ENCODE measurements at places on chromosomes 13 and 19. TPM values are rescaled to one million over a fixed set of nuclear protein-coding genes. Genes with fewer than 3 reads are reported as not detected.

DNA sequence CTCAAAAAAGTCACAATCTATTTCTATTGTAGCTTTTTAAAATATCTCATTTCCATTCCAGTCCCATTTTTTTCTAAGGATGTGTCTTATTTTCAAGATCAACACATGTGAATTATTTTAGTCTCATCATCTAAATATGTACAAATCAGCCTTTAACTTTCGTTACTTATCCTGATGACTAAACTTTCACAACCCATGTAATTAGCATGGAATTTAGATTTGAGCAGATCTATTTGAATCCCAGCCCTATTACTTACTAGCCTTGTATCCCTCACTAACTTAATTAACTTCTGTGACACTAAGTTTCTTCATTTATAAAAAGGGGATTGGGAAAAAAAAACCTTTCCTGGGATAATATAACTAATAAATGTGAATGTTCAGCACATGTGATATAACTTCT, 81.1 kb downstream of the UFM1 start:
- no peaks in the 10 kb centered on the region for H3K27me3 ChIP-seq
- no peak overlapping the region for H3K4me3 ChIP-seq
- no peaks in the 10 kb centered on the region for H3K4me1 ChIP-seq
- H3K27ac ChIP-seq = no peak overlapping the region

- H3K4me1 ChIP-seq = no peaks in the 10 kb centered on the region
- no peak overlapping the region for H3K4me3 ChIP-seq
- no peaks in the 10 kb centered on the region for H3K27me3 ChIP-seq
- H3K36me3 ChIP-seq = no peaks in the 10 kb centered on the region
- no peak for DNase-seq
These were observed 792.6 kb upstream of the ATXN8OS start for GRCh38 chr13:69315039-69315438.

DNA sequence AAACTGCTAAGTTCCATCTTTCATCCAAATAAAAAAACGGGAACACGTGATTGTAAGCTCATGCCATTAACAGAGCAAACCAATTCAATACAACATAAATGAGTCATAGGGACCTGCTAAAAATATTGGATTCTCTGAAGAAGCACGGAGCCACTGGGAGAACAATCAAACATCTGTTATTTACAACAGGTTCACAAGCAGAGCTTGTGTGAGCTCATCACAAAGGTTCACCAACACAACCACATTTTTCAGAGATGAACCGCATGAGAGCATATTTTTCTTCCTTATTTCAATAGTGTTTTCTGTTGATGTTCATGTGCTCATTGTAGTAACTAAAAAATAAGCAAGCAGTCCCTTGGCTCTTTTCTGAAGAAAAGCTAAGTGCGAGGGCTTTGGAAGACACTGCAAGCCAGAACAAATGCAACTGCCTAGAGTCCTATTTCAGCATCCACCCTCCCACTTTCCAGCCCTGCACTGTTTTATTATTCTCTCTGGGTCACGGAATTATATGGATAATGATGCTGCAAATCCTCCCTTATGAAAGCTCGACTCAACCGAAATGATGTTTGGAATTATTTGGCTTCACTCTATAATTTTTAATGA, 545.8 kb downstream of the LIG4 start:
- no peak overlapping the region for H3K27ac ChIP-seq
- no peaks in the 10 kb centered on the region for H3K4me1 ChIP-seq
- H3K4me3 ChIP-seq = no peak overlapping the region

DNA sequence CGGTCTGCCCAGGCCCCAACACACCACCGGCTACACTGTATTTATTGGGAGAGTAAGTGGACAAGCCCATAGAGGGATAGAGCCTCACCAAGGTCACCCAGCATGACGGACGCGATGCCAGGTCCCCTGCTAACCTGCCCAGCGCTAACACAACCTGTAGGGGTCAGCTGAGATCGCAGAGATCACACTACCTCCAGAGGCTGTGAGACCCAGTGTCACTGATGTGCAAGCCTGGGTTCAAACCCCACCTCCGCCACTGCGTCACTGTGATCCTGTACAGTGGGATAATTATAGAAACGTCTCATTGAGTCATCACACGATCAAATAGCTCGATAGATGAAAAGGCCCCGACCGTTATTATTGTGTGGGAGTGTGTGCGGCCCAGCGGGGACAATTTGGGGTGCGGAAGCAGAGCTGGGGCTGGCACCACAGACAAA, 10.6 kb upstream of the TLE2 start:
- no peaks in the 10 kb centered on the region for H3K36me3 ChIP-seq
- no peak overlapping the region for H3K27ac ChIP-seq
- no peak for DNase-seq
- no peak overlapping the region for H3K4me3 ChIP-seq
- H3K27me3 ChIP-seq = no peaks in the 10 kb centered on the region

DNA sequence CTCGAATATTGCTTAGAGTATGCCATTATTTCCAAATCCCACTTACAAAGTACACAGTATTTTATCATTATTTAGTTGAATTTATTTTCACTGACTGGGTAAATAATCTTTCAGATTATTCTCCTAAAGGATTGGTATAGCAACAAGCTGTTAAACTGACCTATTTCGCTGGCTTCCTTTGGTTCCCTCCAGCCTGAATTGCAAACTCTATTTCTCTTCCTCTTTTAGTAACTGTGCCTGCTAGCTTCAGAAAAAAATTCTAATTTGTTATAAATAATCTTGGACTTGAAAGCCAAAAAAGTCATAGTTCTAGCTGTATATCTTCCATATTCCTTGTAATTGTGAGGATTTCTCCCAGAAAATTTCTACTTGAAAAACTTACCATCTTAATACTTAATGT, 15.0 kb upstream of the CCNA1 start:
- no peaks in the 10 kb centered on the region for H3K27me3 ChIP-seq
- H3K4me3 ChIP-seq = no peak overlapping the region
- peaks cover 74% of the 10 kb centered on the region for H3K4me1 ChIP-seq
- H3K27ac ChIP-seq = peak overlapping the region; percentile 88
- no peak for DNase-seq

DNA sequence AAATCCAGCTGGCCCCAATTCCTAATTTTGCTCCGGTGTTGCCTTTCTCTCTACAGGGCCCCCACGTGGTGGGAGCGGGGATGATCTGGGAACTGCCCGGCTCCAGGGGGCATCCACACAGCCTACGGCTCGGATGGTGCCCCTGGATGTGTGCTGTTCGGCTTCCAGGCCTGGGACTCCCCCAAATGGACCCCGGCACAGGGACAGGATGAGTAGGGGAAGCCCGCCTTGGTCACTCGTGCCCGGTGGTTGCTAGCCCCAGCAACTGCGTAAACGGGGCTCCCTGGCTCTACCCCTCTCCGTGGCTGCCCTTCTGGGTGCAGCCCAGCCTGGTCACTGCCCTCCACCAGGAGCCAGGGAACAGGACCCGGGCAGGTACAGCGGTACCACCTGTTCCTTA, 111.5 kb downstream of the TEX26 start:
- H3K36me3 ChIP-seq = no peaks in the 10 kb centered on the region
- no peaks in the 10 kb centered on the region for H3K27me3 ChIP-seq
- H3K4me1 ChIP-seq = peaks cover 51% of the 10 kb centered on the region

DNA sequence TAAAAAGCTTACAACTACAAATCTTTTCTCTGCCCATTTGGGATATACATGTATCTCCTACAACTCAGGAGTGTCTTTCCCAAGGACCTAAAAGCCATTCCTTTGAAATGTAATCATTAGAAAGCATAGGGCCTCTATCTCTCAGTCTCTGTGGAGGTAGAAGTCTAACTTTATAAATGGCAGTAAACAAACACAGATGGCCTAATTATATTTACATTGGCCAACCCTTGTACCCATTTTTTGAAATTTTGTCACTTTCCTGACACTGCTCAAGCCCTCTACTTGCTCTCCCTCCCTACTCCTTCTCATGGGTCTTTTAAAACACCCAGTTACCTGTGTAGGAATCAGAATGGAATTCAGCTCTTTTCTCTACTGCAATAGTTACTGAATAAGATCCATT, 24.8 kb downstream of the RNF6 start:
- H3K27ac ChIP-seq = no peak overlapping the region
- no peak for DNase-seq
- no peak overlapping the region for H3K4me3 ChIP-seq

GRCh38 chr13:32905063-32905863, 111.0 kb upstream of the KL start:
- H3K27ac ChIP-seq = peak overlapping the region; percentile 86
- peak overlapping the region; percentile 71 for H3K4me3 ChIP-seq
- DNase-seq = peak; percentile 26

- no peaks in the 10 kb centered on the region for H3K36me3 ChIP-seq
- no peak overlapping the region for H3K4me3 ChIP-seq
- no peak for DNase-seq
- H3K4me1 ChIP-seq = no peaks in the 10 kb centered on the region
These were observed 389.3 kb upstream of the PCDH9 start for GRCh38 chr13:67619351-67619994.

GRCh38 chr13:100600461-100600860, 11.9 kb upstream of the GGACT start:
- H3K27ac ChIP-seq = no peak overlapping the region
- no peak overlapping the region for H3K4me3 ChIP-seq
- no peaks in the 10 kb centered on the region for H3K27me3 ChIP-seq

DNA sequence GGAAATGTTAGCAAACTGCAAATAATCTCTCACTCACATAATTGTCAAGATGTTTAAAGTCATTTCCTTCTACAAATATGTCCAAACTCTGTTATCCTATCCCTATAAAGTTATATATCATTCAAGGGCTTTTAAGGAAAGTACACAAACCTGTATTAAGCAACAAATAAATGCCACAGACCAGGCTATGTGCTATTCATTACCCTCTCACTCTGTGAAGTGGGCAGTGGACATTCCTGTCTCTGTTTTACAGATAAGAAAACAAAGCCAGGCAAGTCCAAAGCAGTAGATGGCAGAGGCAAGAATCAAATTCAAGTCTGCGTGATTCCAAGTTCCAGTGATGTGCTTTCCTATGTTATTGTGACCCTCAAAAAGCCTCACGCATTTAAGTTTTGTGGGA, 140.6 kb downstream of the LHFPL6 start:
- no peak overlapping the region for H3K27ac ChIP-seq
- no peaks in the 10 kb centered on the region for H3K4me1 ChIP-seq
- peaks cover 2% of the 10 kb centered on the region for H3K27me3 ChIP-seq
- H3K4me3 ChIP-seq = no peak overlapping the region
- no peak for DNase-seq

GRCh38 chr19:55373306-55373992, 3.2 kb upstream of the TMEM190 start:
- peaks cover 39% of the 10 kb centered on the region for H3K27me3 ChIP-seq
- H3K36me3 ChIP-seq = no peaks in the 10 kb centered on the region
- no peaks in the 10 kb centered on the region for H3K4me1 ChIP-seq
- no peak overlapping the region for H3K4me3 ChIP-seq
- no peak overlapping the region for H3K27ac ChIP-seq

DNA sequence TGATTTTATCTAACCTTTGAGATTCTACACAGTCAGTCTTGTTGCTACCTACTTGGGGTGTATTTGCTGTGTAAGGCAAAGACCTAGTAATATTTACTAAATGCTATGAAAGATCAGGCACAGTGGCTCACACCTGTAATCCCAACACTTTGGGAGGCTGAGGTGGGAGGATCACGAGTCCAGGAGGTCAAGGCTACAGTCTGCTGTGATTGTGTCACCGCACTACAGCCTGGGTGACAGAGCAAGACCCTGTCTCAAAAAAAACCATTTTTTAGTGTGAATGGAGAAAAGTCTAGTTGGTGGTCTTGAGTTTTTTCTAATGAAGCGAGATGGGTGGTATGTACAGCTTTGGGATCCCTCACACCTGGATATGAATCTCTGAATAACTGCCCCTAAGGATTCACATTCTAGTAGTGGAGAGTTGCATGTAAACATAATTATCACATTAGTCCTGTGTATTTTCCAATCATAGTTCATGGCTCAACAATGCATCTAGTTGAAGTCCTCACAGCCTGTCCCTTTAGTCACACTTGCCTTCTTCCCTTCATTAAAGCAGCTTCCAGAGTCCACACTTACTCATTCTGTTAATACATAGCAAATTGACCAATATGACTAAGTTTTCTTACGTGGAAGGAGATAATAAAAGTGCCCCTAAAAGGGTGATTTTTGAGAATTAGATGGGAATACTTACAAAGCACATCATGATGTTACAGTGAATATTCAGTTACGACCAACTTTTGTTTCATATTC, 7.5 kb downstream of the RPL21 start:
- DNase-seq = no peak
- peaks cover 85% of the 10 kb centered on the region for H3K36me3 ChIP-seq
- H3K4me1 ChIP-seq = peaks cover 44% of the 10 kb centered on the region

DNA sequence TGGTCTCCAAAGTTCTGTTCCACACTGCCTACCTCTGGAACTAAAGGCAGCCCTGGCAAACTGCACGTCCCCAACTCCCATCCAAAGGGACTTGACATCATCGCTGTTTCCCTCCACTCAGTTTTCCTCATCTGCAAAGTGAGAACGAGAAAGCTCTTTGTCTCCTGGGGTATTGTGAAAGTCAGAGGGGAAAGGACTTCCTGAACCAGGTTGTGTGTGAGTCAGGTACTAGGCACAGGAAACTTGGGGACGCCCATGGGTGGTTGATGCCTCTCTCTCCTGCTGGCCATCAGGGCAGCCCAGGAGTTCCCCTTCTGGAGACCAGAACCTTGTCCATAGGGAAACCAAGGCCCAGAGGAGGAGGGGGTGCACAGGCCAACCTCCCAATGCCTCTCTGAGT, 4.7 kb downstream of the CRLF1 start:
- H3K27me3 ChIP-seq = peaks cover 33% of the 10 kb centered on the region
- no peak overlapping the region for H3K27ac ChIP-seq
- no peak for DNase-seq
- no peaks in the 10 kb centered on the region for H3K4me1 ChIP-seq
- no peak overlapping the region for H3K4me3 ChIP-seq
- H3K36me3 ChIP-seq = no peaks in the 10 kb centered on the region

DNA sequence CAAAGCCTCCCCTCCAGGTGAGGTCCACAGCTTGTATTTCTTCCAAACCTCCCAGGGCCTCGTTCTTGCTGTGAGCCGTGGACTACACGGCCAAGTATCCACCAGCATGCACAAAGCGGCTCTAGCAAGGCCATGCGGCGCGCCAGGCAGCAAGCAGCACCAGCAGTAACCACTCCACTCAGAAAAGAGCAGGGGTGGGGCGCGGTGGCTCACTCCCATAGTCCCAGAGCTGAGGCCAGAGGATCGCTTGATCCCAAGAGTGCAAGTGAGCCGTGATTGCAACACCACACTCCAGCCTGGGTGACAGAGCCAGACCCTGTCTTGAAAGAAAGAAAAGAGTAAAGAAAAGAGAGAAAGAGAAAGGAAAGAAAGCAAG, 4.7 kb downstream of the CCDC8 start:
- peaks cover 5% of the 10 kb centered on the region for H3K4me1 ChIP-seq
- H3K27ac ChIP-seq = no peak overlapping the region
- H3K4me3 ChIP-seq = no peak overlapping the region

The ZNF737 gene
- total RNA-seq = 7.0 TPM

The CHST8 gene
- total RNA-seq = not detected

The LHFPL6 gene
- total RNA-seq = 4.8 TPM

The LILRA6 gene
- not detected for total RNA-seq

The C19orf38 gene
- total RNA-seq = 3.9 TPM

The SDHAF1 gene
- 20.8 TPM for total RNA-seq

The NXNL1 gene
- not detected for total RNA-seq

The IL11 gene
- 0.32 TPM for total RNA-seq

The PSG11 gene
- total RNA-seq = not detected

The CNN1 gene
- not detected for total RNA-seq

The SLC10A2 gene
- not detected for total RNA-seq
